ENCODE measurements at places on chromosomes 1 and 21.

GRCh38 chr1:232620356-232620969 lies 9.5 kb downstream of the SIPA1L2 start:
- peak; percentile 82 for DNase-seq

- peak; percentile 99 for DNase-seq
These were observed 24.4 kb downstream of the TBX15 start for GRCh38 chr1:118963456-118964430.

GRCh38 chr1:173496757-173497320 lies 19.7 kb downstream of the PRDX6 start:
- DNase-seq: no peak

DNA sequence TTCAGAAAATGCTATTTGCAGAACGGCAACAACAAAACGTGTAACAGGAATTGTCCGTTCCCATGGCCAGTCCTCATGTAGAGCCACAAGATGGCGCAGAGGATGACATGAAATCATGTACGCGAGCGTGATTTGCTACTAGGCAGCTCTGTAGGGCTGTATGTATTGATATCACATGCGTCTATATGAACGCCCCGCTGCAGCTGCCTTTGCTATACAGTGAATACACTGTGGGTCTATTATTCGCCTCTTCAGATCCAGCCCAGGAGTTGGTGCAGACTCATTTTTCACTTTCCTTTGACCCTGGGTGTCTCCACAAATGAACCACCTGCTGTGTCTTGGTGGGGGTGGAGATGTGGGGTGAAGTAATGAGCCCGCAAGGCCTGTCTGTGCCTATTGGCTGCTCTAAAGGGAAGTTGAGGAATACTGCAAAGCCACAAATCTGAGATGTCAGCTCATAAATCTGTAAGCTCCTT lies 361.5 kb downstream of the KIF26B start:
- DNase-seq: peak; percentile 14

DNA sequence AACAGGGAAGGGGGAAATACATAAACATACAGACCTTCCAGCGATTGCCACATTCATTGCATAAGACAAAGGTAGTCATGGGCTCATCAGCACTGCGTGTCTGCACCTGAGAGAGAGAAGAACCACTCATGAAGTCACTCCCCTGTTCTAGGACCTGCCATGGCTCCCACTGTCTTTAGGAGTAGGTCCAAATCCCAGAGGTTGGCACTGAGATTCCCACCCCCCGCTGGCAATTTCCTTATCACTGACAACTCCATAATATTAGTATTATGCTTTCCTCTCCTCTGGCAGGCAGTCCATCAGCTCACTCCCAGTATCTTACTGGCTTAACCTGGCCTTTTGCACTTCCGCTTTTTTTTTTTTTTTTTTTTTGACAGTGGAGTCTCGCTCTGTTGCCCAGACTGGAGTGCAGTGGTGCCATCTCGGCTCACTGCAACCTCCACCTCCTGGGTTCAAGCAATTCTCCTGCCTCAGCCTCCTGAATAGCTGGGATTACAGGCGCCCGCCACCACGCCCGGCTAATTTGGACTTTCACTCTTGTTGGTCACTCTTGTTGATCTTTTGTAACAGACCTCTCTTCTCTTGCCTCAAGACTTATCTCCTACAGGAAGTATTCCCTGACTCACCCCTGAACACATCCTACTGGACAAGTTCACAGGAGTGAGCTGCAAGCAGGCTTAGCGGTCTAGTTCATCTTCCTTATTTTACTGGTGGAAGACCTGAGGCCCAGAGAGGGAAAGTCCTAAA lies 14.8 kb upstream of the ZNF436 start:
- DNase-seq: peak; percentile 82

GRCh38 chr1:44036409-44037139 lies 5.3 kb upstream of the SLC6A9 start:
- DNase-seq: peak; percentile 69

DNA sequence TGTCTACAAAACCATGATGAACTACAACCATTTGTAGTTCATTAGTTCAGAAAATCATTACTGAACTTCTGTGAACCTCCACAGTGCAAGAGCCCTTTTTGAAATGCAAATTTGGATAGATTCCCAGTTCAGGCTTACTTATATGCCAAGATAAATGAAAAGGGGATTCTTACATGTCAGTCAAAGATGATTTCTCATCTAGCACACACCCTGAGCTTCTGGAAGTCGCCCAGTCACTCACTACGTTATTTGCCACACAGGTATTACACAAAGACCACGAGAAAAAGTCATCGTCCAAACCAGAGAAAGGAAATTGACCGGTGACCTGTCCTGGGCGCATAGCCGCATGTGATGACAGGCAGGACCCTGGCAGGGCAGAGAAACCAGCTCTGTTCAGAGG lies 41.8 kb downstream of the ETS2 start:
- no peak for DNase-seq

DNA sequence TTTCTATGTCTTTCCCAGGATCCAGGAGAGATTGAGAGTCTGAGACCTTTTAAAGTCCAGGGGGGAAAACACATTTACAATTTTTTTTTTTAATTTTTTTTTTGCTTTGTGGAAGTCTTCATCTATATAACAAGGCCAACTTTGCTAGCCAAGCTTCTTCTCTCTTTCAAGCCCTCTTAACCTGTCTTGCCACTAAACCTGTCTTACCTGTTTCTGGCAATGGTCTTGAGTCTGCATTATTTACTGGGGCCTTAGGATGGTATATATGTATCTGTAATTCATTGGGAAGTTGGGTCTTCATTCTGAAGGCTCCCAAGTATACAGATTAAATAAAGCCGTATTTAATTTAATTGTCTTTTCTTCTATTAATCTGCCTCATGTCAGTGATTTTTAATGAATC lies 750.9 kb upstream of the B3GALT2 start:
- DNase-seq: no peak

- peak; percentile 40 for DNase-seq
These were observed 66.1 kb downstream of the TENT5C start for GRCh38 chr1:117671781-117672501.

- peak; percentile 58 for DNase-seq
These were observed 1.5 kb downstream of the B4GALT2 start for GRCh38 chr1:43980255-43981134.

DNA sequence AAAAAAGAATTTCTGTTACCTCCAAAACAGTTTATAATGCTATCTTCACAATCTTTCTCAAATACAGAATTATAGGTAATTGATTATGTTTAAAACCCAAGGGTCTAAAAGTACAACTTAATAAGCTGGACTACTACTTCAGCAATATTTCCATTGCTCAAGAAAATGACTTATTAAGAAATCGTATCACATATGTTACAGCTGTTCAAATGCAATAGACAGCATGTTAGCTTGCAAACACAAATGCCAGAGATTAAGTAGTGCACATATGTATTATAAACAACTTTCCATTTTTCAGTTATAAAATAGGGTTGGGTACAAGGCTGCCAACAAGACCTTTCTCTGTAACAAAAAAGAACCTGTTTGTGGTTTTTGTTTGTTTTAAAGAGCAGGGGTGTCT lies 211.0 kb upstream of the DMRTA2 start:
- DNase-seq: no peak

GRCh38 chr1:113765306-113766230 lies 6.3 kb upstream of the PHTF1 start:
- DNase-seq: no peak
